Activated T-cell treated with anti-CD3 and anti-CD28 coated beads for 48 hours (primary cell): ENCODE measurements at places on chromosomes 7 and 10.

DNA sequence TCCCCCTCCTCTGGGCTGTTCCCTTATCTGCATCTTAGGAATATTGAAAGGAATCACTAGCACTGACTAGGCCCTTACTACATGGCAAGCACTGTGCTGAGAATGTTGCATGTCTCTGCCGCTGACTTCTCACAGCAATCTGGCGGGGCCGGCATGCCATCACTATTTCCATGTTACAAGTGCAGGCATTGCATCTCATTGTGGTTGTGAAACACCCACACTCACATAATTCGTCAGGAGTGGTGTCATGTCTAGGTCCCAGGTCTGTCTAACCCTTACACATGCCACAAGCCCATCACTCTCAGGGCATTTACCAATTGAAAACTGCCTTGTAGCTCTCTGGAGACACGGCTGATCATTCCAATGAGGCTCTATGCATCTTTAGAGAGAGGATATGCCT, 8.5 kb upstream of the IL2RA start:
- peak; percentile 75 for DNase-seq

DNA sequence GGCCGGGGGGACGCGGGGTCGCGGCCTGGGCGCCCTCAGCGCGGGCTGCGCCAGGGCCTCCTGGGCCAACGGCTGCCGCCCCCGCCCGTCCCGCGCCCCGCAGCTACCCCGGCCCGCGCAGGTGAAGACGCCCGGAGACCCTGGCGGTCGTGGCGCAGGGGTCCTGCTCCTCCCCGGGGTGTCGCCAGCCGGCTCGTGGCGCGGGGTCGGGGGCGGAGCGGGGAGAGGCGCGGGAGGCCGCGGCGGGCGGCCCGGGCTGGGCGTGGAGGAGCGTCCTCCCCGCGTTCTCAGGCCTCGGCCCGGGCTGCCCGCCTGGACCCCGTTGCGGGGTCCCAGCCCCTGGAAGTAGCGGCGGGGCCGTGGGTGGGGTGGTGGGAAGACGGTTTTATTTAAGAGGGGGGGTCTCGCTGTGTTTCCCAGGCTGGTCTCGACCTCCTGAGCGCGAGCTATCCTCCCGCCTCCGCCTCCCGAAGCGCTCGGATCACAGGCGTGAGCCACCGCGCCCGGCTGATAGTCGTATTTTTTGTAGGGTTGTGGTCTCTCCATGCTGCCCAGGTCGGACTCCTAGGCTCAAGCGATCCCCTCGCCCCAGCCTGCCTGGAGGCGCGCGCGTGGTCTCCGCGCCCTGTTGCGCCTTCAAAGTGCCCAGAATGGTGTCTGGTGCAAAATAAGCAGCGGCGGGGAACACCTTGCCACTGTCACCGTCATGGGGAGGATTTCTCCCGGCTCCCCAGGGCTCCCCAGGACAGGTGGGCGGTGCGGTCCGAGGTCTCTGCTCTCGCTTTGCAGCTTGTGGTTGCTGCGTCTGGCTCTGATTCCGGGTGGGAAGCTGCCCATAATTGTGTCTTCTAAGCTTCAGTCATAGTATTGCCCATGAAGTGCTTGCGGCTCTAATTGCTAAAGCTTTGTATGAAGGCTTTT, 15.3 kb upstream of the SUN1 start:
- DNase-seq: peak; percentile 49

GRCh38 chr10:1515121-1515779, 222.1 kb downstream of the ADARB2 start:
- DNase-seq: no peak

- DNase-seq: no peak
These were observed 1.2 kb upstream of the ITGB1 start for GRCh38 chr10:32959006-32959920.

DNA sequence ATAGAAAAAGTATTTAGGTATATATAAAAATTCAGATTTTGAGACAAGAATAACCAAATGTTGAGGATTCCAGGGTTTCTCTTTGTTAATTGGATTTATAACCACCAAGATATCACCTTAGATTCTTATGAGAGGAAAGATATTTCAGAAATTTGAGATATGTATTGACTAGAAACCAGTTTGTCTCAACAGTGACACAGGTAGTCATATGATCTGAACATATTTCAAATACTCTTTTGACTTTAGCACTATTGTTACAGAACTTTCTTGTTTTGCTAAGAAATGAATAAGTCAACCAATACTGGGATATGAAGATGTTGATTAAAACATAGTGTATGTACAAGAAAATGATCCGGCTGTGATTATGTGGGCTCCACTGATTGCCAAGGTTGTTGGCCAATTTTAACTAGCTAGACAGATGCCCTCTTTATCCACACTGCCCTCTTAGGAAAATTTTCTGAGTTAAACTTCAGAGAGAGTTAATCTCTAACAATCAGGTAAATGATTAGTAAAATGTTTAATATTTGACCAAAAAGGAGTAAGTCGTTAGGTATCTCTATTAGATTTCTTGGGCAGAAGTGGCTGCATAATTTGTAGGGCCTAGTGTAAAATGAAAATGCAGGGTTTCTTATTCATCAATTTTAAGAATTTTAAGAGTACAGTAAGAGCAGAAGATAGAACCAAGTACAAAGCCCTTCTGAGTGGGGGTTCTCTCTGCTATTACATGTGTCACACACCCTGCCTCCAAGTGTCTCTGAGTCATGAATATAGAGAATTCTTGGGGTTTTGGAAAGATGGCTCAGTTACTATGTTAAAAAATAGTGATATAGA, 376.0 kb downstream of the TFEC start:
- DNase-seq: no peak
